ENCODE measurements at places on chromosomes 12 and 14. TPM values are rescaled to one million over a fixed set of nuclear protein-coding genes. Genes with fewer than 3 reads are reported as not detected.

The JPH4 gene
- total RNA-seq, result 0.39 TPM

The FAR2 gene
- 30.7 TPM for total RNA-seq

GRCh38 chr14:77306416-77306815 lies 14.3 kb downstream of the POMT2 start:
- peak; percentile 17 for DNase-seq

- DNase-seq, result no peak
Observed at GRCh38 chr14:73393375-73393774, 65.0 kb downstream of the NUMB start.

DNA sequence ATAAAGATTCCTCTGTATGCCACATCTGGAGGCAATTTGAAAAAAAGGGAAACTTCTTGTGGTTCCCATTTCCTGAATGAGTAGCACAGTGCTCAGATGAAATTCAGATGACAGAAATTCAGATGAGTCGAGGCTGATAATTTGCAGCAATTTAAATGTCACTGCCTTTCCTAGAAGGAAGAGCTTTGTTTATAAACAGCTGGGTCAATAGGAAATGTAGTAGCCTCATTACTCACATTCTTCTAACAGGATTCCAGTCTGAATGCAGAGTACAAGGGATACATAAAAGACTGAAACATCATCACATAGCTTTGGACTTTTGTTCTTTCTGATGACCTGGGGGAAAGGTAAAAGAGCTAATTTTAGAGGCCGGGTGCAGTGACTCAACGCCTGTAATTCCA lies 11.3 kb upstream of the DACT1 start:
- DNase-seq, result peak; percentile 51

DNA sequence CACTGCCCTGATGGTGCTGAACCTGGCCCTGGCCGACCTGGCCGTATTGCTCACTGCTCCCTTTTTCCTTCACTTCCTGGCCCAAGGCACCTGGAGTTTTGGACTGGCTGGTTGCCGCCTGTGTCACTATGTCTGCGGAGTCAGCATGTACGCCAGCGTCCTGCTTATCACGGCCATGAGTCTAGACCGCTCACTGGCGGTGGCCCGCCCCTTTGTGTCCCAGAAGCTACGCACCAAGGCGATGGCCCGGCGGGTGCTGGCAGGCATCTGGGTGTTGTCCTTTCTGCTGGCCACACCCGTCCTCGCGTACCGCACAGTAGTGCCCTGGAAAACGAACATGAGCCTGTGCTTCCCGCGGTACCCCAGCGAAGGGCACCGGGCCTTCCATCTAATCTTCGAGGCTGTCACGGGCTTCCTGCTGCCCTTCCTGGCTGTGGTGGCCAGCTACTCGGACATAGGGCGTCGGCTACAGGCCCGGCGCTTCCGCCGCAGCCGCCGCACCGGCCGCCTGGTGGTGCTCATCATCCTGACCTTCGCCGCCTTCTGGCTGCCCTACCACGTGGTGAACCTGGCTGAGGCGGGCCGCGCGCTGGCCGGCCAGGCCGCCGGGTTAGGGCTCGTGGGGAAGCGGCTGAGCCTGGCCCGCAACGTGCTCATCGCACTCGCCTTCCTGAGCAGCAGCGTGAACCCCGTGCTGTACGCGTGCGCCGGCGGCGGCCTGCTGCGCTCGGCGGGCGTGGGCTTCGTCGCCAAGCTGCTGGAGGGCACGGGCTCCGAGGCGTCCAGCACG lies 4.7 kb downstream of the LTB4R start:
- DNase-seq, result no peak

DNA sequence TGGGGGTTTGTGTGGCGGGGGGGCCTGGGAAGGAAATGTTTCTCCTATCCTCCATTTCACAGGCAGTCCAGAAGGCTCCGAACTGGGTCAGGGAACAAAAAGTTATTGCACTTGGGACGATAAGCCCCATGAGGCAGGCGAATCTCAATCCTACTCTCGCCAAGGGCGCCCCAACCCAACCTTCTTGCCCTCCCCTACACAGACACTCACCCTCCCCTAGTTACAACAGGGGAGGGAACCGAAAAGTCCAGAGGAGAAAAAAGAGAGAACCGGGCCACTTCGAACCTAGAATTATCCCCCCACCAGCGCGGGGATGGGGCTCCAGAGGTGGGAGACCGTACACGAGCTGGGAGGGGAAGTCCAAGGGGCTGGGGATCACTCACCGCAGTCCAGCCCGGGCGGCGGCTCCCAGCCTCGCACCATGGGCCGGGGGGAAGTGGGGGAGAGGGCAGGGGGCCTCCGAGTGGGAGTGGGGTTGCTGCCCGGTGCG lies 357 bp downstream of the HOMEZ start:
- no peak for DNase-seq

DNA sequence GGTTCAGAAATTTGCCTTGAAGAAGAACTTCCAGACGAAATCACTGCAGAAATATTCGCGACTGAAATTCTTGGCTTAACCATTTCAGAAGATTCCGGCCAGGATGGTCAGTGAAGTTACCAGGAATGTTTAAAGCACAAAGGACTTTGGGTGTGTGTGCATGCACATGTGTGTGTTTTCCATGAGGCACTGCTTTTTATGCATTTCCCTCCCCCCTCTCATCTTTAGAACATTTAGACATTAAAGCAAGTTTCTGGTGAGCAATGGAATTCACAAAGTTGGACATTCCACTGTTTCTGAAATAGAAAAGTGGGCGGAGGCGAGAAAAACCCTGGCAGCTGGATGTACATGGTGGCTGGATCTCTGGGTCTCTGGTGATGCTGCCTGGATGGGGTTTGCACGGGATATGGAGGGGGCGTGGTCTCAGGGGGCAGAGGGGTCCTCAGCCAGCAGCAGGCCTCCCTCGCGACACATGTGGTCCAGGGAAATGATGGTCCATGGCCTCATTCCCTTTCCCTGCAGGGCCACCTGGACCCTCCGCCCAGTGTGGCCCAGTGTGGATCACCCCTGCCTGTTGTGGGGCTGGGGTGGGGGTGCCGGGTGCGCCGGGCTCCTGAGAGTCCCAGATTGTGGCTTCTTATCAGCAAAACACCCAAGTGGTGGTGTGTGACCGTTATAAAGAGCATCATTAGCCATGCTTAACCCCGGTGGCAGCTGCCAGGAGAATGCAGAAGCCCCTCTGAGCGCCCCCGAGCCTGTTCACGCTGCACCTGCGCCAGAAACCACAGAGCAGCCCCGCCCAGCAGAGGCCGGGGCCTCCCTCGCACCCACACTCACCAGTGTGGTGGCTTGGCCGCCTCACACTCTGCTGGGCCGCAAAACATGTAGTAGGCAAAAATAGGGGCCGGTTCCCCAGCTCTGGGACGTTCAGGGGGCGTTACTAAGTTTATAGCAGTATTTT lies 17.8 kb upstream of the BCL7A start:
- DNase-seq, result peak; percentile 34

Measured in skin of body (tissue), 3 donors.